MM.1S (cell line): ENCODE measurements at places on chromosomes 7 and 10.

GRCh38 chr10:96390460-96390864 is 31.7 kb upstream of the OPALIN start:
- DNase-seq: no peak

GRCh38 chr10:70192326-70192968 is 22.1 kb upstream of the SAR1A start:
- no peak for DNase-seq

DNA sequence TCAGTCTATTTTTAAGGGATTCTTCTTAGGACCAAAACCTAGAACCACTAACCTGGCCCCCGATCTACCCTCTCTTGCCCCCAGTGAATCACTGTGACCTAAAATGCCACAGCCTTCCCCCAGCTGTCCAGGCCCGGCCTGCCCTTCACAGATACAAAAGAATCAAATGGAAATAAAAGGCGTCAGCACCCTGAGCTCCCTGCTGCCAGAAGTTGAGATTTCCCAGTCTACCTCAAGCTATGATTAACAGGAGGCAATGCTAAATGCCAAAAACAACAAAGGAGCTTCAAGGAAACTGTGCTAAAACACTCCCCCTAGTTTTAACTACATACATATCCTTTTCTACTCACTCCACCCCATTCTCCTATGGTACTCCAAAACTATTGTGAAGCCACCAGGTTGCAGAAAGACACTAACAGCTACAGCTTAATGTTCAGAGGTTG is 67.8 kb downstream of the GSAP start:
- DNase-seq: no peak

DNA sequence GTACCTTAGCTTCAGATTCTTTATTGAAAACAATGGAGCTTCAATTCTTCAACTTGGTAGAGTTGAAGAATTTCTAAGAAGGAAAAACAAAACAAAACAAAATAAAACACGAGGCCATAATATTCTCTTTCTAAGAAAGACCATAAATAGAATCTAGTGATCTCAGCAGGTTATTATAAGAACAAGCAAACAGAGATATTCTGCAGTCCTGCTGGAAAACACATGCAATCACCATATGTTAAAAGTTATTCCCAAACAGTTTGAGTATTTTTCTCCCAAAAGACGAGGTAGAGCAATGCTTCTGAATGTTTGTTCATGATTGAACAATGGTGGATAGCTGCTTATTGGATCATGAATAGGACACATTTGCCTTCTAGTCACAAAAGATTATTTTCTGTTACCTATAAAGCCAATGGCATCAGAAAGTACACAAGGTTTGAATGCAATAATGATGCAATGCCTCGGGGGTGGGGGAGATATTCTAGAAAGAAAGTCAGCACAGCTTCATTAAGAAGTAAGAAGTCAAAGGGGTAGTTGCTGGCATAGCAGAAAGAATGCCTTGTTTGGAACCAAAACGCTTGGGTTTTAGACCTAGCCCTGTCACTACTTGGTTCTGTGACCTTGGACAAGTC is 59.3 kb downstream of the CREB3L2 start:
- DNase-seq: no peak

- DNase-seq: no peak
Observed at GRCh38 chr10:16417341-16417740, 19.5 kb upstream of the PTER start.

- no peak for DNase-seq
Observed at GRCh38 chr7:49279891-49280290, 355.5 kb downstream of the CDC14C start.

GRCh38 chr7:138886501-138886917 is 88.5 kb upstream of the ATP6V0A4 start:
- DNase-seq: peak; percentile 92

DNA sequence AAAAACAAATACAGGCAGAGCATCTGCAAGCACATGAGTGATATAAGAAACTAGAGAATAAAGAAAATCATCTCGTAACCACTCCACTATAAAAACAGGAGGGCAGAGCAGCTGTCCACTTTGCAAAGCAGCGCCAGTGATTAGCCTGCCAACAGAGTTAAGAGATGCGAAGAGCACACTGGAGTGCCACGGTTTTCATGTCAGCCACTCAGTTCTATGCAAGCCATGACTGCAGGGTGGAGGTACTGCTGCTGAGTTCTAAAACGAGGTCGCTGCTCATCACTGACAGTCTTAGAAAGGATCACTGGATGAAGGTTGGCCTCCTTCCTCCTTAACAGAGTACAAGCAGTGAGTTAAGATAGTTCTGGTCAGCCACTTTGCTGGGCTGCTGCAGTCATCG is 58.5 kb downstream of the FGFR2 start:
- no peak for DNase-seq

- DNase-seq: no peak
Observed at GRCh38 chr7:28425496-28425895, 13.2 kb downstream of the CREB5 start.

GRCh38 chr7:67754651-67755050 is 758.0 kb downstream of the TYW1 start:
- no peak for DNase-seq

DNA sequence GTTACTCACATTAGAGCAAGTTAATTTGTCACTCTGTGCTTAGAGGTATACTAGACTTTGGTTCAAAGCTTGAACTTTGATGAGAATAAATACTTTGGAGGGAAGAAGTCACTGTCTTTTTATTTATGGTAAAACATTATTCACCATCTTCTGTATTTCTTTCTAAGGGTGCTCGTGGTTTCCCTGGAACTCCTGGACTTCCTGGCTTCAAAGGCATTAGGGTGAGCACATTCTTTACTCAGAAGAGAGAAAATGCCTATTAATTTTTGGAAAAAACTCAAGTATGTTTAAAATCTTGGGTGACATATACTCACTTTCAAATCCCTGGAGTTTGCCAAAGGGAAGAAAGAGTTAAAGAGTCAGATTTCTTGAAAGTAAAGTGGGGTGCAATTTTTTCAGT is 10.8 kb downstream of the COL1A2 start:
- no peak for DNase-seq

DNA sequence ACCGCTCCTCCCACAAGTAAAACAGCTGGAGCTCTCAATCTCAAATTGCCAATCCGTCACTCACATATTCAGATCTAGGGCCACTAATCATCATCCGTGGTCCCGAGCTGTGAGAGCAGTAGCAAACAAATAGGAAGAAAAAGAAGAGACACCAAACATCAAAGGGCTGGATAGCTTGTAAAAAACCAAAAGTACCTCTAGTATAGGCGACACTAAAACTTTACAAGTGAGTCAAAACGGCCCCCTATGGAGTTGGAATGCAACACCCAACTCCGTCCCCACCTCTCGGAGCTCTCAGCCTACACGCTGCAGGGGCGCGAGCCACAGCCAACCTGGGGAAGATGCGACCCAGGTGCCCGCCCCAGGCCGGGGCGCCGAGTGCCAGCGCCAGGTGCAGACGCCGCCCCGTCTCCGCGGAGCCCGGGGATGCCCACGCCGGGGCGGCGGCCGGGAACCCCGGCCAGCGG is 581 bp downstream of the FAM3C start:
- peak; percentile 73 for DNase-seq

DNA sequence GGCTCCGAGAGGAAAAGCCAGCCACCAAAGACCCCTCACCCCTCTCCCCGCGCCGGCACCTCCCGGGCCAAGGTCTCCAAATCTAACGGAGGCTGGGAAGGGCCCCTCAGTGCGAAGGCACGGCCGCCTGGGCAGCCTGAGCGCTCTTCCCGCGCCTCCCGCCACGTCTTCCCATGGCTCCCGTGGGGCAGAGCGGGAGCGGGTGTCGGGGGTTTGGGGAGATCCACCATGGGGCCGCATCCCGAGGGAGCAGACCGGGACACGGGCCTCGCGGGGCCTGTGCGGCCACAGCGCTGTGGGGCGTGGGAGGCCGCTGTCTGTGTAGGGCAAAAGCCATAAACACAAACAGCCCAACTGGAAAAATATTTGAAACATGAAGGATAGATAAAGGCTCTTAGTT is 22.4 kb downstream of the GPER1 start:
- no peak for DNase-seq

GRCh38 chr7:99623702-99624447 is 7.1 kb downstream of the ZSCAN25 start:
- no peak for DNase-seq

- DNase-seq: no peak
Observed at GRCh38 chr10:1522237-1522636, 215.1 kb downstream of the ADARB2 start.

- DNase-seq: no peak
Observed at GRCh38 chr7:1872191-1873069, 202.4 kb downstream of the ELFN1 start.

DNA sequence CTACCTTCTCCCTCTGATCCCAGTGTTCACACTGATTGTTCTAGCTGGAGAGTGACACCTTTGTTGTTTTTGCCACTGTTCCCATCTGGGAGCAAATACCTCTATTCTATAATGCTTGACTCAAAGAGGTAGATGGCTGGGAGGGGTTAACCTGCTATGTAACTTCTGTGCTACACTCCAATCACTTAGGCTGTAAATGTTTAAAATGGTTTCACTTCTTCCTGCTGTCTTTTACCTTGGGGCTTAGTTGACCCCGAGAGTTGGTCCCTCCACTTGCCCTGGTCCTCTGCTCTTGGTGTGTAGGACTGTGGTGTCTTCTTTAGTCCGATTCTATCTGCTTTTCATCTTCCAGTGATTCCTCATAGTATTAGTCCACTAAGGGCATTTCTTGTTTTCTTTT is 22.3 kb downstream of the KLHDC10 start:
- DNase-seq: no peak

DNA sequence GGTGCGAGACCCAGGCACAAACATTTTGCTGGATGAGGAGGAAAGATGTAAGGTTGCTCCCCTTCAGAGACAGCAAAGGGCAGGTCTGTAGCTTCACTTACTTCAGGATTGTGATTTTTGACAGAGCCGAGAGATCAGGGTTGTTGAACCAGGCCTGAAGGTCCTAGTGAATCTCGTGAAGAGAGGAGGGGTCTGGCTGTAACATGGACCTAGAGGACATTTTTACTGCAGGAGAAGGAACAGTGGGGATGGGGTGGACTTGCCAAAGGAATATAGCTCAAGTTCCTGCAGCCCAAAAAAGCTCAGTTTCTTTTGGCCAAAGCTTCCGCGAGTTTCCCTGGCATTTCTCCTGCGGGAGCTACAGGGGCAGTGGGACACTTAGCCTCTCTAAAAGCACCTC is 976 bp upstream of the EGFR start:
- no peak for DNase-seq

DNA sequence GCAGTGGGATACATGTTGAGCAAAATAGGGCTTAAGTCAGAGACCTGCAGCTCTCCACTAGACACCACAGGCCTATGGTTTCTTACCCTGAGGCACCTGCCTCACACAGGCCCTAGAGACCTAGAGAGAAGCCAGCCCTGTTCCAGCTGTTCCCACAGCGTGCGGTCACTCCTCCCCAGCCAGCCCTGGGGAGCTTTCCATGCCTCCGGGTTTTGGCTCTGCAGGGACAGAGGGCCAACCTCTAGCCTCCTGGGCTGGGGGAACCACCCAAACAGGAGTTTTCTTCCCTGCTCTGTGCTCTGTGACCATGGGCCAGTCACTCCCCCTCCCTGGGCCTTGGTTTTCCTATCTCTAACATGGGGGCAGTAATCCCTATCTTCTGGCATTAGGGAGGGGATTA is 33.0 kb downstream of the SH2B2 start:
- no peak for DNase-seq

GRCh38 chr10:131885391-131886165 is 15.2 kb upstream of the PPP2R2D start:
- peak; percentile 22 for DNase-seq

DNA sequence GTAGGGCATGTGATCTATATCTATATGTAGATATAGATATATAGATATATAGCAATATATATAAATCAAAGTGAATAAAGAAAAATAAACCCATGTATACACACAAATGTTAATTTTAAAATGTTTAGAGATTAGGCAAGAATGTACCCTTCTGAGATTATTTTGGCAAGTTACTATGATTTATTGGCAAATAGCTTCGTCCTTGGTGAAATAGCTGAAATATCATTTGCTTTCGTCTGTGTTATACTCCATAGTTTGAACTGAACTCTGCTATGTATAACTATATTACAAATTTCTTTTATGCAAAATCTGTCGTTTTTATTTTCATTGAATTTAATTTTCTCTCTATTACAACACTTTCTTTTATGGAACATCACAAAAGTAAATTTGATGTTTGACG is 57.5 kb downstream of the CPED1 start:
- DNase-seq: no peak

DNA sequence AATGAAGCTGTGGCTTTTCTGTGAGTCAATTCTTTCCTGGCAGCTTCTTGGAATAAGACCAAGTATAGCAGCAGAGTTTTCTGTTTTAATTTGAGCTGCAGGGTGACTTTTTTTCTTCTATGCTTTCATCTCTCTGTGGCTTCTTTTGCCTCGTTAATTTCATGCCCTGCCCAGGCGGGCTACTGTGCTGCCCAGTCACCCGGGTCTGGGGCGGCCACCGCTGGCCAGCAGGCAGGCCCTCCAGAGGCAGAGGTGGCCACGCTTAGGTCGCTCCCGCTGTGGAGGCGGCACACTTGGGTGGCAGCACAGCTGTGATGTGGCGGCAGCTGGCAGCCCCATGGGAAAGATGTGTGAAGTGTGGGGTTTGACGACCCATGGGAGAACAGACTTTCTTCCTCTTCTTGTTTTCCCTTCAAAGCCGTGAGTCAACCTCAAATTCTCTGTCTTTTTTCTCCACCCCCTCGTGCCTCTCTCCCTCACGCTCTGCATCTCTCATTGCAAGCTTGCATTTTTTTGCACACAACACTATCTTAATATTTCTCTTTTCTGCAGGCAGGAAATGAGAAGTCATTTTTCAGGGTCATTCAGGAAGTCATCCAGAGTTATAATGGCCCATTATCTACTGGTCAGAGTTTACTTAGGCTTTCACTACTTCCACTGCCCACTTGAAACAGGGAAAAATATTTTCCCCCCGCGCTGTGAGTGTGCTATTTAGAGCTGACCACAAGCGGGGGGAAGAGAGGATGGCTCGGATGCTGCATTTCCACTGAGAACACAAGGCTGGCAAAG is 67.8 kb downstream of the EGFR start:
- no peak for DNase-seq

- no peak for DNase-seq
Observed at GRCh38 chr7:143973870-143974416, 19.3 kb downstream of the OR2F1 start.

DNA sequence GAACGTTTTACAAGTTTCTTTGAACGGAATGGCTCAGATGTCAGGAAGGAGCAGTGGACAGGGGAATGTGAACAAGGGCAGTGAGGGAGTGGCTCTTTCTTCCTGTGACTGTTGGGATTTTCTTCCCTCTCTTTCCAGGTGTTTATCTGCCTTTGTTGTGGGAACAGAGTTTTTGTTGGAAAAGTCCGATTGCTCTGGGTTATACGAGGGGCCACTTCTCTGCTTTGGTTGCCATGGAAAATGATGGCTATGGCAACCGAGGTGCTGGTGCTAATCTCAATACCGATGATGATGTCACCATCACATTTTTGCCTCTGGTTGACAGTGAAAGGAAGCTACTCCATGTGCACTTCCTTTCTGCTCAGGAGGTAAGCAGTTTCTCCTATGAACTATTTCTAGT is 41.4 kb downstream of the ZRANB1 start:
- DNase-seq: no peak

DNA sequence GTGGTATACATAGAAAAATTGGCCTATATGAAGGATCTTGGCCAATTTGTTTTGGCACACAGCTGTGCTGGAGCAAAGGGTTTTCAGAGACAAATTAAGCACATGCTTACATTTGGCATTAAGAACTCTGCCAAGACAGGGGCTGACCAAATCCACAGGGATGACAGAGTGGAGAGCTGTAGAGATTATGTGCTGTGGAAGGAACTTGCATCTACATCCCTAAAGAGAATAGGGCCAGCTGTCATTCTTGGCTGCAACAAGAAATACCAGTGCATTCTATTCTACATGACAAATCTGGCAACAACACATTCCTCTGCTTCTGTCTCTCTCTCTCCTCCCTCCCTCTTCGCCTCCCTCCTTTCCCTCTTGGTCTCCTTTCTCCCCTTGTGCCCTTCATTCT is 75.6 kb downstream of the POM121L12 start:
- DNase-seq: no peak
